Erythroblast (primary cell): ENCODE measurements at places on chromosomes 12 and 14.

GRCh38 chr12:3947781-3948180 lies 74.6 kb upstream of the PARP11 start:
- no peak for DNase-seq

DNA sequence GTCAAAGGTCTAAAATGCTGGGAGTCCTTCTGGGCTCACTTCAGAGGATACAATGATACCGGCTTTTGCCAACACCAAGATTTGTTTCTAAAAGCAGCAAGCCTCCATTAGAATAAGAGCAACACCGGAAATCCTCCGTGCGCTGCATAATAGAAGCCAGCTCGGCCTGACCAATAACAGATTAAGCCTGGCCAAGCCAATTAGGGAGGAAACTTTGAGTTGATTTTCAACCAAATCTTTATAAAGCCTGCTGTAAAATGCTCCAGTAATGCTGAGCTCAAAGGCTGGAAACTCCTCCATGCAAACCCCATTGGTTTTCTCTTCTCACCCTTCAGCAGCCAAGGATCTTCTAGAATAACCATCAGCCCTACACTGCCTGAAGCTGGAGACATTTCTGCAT lies 150.1 kb downstream of the NTF3 start:
- DNase-seq, result no peak

DNA sequence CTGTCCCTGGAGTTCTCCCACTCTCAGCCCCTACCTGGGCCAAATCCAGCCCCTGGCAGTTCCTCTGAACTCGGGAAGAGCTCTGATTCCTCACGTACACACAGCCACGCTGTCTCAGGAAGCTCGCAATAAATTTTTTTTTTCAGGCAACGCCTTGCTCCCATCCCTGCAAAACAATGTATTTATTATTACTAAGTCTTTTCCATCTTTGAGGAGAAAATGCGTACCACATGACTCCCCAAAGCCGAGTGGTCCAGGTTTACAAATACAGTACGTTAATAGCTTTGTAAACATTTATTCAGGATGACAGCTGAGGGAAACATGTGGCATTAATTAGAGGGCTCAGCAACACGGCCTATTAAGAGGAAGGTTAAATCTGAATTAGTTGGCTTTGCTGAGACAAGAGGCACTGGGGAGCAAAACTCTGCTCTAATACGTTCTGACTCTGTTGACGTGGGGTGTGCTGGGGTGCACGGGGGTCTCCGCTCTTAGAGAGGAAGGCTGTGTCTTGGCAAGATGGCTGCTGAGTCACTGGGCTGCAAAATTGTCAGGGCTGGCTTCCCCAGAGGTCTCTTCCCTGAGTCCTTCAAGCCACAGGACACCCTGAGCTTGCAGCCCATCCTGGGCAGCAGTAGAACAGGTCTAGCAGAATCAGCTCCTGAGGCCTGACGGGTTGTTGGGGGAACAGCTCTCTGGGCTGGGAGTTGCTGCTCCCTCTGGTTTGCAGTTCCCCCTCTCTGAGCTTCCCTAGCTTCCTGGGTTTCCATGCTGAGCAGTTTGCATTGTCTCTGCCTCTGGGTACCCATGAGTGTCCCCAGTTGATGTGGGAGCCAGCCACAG lies 185.2 kb upstream of the TBX3 start:
- DNase-seq, result no peak

DNA sequence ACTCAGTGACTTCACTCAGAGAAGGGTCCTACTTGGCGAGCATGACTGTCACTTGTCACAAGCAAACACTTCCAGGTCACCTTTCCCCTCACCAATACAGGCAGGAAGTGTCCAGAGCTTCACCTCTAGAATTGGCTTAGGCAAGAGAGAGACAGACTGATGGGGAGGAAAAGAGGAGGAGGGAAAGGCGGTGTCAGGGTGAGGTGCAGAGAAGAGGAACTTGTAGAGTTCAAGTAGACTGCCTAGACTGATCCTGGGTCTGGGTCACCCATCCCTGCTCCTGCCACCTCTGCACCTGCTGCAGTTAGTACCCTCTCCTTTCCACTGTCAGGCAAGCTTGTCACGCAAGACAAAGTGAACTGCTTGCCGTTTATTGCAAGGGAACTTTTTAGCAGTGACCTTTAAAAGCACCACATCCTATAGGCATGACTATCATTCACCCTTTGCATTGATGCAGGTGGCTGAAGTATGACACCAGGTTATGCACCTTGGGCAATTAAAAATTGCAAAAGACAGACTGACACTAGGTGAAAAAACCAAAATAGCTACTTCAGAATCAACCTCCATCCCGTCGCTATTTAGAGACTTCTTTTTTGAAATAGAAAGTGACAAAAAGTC lies 292.4 kb downstream of the SYT1 start:
- DNase-seq, result no peak

- no peak for DNase-seq
These were observed 973.2 kb downstream of the AACS start for GRCh38 chr12:126038434-126038833.

DNA sequence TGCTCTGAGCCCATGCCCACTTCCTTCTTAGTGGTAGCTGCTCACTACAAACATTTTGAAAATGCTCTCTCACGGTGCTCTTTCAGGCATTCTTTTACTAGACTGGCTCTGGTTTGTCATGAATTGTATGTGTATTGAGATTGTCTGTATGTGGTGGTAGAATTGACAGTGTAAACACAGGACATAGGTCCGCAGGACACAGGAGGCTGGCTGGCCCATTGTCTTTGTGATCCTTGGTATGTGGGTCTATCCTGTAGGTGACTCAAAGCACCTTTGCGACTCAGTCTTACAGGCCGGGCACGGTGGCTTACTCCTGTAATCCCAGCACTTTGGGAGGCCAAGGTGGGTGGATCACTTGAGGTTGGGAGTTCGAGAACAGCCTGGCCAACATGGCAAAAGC lies 250.9 kb downstream of the C12orf75 start:
- DNase-seq, result no peak

DNA sequence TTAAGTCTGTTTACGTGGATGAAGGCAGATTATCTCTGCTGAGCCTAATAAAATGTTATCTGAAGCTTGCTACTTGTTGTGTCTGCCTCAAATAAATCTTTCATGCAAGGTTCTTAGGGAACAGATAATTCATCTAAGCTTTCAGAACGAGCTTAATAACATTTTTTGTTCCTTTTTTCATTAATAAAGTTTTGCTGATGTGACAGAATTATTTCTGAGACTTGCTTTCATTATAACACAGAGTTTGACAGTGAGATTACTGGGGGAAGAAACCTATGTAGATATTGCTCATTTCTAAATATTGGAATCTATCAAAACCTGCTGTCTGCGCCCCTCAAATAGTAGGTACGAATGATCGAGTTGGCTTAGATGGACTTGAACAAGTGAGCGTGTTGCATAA lies 948.7 kb upstream of the SEL1L start:
- DNase-seq, result no peak

- no peak for DNase-seq
These were observed 3.0 kb downstream of the NCOR2 start for GRCh38 chr12:124564232-124564958.

- no peak for DNase-seq
These were observed 15.4 kb upstream of the ANKLE2 start for GRCh38 chr12:132776816-132777568.

GRCh38 chr12:121537814-121538698 lies 42.8 kb downstream of the KDM2B start:
- peak; percentile 46 for DNase-seq

GRCh38 chr12:13794706-13795105 lies 186.7 kb downstream of the GRIN2B start:
- DNase-seq, result no peak

DNA sequence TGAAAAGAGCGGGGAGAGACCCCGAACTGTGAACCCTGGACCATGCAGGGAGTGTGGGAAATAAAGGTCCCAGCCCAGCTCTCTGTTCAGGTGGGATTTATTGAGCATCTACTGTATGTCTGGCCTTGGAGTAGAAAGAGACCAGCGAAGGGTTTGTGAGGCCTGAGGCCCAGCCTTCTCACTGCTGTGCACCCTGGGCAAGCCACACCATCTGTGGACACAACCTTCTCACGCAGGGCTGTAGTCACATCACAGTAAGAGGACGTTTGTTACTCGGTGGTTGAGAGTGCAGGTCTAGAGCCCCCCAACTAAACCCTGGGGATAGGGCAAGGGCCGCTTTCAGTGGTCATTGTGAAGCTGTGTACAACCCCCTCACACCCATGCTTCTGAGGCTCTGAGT lies 18.2 kb downstream of the FAM222A start:
- DNase-seq, result no peak

DNA sequence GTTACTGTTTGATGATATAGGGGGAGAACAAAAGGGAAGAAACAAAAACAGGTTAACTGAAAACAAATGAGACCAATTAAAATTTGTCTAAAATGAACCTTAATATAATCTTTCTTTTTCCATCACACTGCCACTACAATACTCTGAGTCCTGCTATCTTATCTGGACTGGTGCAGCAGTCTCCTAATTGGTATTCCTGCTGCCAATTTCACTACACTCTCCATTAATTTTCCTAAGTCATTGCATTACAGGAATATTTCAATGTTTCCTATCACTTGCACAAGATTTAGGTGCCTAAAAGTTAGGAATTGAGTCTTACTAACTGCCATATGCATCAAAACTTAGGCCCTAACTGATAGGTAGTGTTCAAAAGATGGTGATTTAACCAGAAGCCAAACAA lies 884.9 kb upstream of the MGAT4C start:
- DNase-seq, result no peak
